ENCODE measurements at places on chromosomes 7 and 10. TPM values are rescaled to one million over a fixed set of nuclear protein-coding genes. Genes with fewer than 3 reads are reported as not detected.

FAM25G gene
- total RNA-seq, result not detected

OPALIN gene
- not detected for total RNA-seq

DNA sequence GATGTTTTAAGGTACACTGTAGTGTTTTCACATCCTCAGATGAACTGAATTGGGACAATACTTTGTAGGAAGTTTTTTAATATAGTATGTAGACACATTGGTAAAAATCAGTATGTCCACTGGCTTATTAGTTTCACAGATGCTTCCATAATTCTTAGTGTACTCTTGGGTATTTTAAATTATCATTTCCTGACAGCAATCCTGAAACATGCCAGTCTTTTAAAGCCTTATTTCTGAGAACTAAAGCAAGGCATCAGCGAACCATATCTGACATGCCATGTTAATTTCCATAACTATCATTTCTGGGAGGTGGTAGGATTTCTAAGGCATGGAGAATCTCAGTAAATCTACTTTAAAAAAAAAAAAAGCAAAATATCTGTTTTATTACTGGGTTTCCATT is 266.4 kb downstream of the ADK start:
- no peak for DNase-seq

BTBD16 gene
- total RNA-seq, result not detected

TMEM196 gene
- total RNA-seq, result not detected

- peak; percentile 66 for DNase-seq
These were observed 24.0 kb downstream of the ZPBP start for GRCh38 chr7:50068850-50069551.

GRCh38 chr7:96547371-96547811 is 162.3 kb downstream of the SEM1 start:
- DNase-seq, result peak; percentile 8

- no peak for DNase-seq
These were observed 15.4 kb downstream of the NFE2L3 start for GRCh38 chr7:26167303-26167934.

DNA sequence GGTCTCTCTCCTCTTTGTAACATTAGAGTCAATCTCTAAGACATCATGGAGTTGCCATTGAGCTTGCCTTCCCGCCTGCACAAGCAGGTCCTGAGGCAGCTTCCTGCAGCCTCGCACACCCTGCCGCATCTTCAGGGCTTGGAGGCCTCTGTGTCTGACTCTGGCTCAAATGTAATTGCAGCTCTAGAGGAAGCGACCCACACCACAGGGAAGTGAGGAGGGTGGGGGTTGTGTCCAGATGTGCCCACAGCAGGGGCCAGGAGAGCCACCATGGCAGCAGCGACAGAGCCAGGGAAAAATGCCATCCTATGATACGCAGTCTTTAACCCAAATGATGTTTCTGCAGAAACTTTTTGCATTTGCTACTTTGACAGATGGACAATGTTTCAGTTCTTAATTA is 216.0 kb upstream of the ZNF32 start:
- no peak for DNase-seq
